ENCODE measurements at places on chromosomes 6 and 20.

- no peak for DNase-seq
Measured at GRCh38 chr6:74941424-74941823, 264.4 kb downstream of the COL12A1 start.

- peak; percentile 40 for DNase-seq
Measured at GRCh38 chr20:2653556-2654383, 1.3 kb downstream of the NOP56 start.

DNA sequence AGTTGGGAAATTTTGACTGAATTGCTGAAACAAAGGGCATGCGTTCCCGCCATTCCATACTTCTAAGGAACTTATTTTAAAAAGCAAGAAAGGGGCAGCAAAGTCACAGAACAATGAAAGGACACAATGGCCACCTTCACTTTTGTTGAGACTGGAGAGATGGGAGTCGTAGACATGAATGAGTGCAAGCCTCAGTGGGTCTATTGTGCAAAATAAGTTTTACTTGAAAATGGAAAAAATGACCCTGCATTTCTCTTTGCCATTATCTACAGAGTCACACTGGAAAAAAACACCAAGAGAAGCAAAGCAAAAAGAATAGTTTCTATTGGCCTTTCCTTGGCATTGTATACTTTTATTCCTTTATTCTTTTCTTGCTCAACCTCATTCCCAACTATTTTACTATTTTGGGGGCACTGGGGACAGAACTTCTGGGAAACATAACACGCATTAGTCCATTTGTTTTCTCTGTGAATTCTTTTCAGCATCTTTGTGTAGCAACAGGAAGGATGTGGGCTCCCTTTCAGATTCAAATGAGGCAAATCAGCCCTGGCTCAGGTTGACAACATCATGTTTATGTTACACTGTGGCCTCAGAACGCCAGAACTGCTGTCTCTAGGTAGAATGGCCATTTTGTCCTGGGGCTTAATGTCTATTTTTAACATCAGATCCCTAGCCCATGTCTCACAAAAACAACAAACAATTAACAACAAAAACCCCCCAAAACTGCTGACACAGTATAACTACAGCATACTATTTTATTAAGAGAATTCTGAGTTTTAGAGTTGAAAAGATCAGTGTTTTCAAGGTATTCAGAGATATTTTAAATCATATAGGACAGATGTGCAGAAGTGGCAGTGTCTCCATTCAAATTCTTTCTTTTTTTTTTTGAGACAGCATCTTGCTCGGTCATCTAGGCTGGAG, 122.2 kb downstream of the FYN start:
- no peak for DNase-seq

DNA sequence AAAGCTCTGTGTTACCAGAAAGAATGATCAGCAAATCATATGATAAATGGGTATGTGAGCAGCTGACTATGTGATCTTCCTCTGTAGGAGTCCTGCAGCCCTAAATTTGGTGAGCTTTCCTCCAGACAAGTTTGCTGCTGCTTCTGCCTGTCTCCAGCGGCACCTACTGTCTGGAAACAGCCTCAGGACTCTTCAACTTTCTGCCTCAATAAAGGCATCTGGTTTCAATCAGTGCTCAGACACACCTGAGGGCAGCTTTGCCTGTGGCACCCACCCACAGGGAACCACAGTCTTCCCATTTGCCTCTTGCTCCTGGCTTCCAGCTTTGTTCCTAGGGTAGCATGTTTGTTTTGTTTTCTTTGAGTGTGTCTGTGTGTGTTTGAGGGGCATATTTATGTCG, 727.9 kb upstream of the MAN1A1 start:
- no peak for DNase-seq

GRCh38 chr6:16277101-16277981, 39.0 kb downstream of the GMPR start:
- DNase-seq = peak; percentile 93

- no peak for DNase-seq
Measured at GRCh38 chr20:10171864-10172751, 46.5 kb upstream of the SNAP25 start.

- no peak for DNase-seq
Measured at GRCh38 chr6:36958775-36959554, 4.4 kb downstream of the PI16 start.

DNA sequence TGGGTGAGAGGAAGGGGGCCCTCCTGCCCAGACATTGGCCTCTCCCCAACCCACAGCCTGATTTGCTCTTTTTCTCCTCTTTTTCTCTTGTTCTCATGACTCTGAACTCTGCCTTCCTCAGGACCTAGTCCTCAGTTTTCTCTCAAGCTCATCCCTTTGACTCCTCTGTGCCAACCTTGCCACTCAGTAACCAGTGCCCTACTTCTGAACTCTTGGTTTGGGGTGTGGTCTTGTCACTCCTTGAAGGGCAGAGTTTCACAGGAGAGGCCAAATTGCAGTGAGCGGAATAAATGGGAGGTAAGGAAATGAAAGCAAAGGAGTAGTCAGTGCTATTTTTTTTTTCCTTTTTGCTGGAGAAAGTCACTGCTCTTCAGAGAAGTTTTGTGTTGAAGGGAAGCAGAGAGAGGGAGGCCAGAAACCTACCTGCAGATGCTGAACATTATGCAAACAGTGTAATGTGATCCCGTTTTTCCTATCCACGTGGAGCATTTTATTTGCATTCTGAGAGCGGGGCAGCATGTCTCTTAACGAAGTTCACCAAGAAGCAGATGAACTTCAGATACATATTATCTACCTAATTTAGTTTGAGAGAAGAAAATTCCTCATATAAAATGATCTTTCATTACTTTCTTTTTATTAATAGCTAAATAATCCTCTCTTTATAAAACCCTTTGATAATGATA, 26.9 kb downstream of the CFAP61 start:
- DNase-seq = no peak

DNA sequence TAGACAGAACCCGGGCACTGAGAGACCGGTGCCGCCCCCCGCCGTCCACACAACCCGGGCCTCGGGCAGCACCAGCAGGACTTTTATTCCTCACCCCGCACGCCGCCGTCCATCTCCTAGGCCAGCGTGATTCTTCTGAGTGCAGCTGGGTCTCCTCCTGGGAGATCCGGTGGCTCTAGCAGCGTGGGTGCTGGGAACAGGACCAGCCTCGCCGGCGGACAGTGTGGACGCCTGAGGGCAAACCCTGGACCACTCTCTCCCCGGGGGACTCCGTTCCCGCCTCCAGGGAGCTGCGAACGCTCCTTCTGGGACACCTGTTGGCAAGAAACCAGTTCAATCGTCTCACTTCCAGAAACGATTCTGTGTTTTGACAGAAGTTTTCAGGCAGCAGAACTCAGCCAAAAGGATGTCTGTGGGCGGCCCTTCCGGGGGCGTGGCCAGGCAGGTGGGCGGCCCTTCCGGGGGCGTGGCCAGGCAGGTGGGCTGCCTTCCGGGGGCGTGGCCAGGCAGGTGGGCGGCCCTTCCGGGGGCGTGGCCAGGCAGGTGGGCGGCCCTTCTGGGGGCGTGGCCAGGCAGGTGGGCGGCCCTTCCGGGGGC, 130.7 kb downstream of the DLL1 start:
- no peak for DNase-seq

DNA sequence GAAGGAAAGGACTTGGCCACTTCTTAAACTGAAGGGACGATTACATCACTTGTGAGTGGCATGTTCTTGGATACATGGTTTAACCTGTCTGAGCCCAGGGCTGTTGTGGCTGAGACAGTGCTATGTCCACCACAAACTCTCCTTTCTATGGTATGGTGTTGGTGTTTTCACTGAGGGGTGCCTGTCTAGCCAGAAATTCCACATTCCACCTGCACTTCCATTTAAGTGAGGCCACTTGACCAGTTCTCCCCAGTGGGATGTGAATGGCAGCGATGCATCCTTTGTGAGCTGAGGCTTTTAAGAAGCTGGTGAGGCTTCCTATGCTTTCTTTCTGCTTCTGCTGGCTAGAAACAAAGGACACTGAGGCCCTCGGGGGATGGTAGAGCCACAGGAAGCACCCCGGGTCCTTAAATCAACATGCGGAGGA, 151.4 kb upstream of the CHD6 start:
- DNase-seq = no peak

DNA sequence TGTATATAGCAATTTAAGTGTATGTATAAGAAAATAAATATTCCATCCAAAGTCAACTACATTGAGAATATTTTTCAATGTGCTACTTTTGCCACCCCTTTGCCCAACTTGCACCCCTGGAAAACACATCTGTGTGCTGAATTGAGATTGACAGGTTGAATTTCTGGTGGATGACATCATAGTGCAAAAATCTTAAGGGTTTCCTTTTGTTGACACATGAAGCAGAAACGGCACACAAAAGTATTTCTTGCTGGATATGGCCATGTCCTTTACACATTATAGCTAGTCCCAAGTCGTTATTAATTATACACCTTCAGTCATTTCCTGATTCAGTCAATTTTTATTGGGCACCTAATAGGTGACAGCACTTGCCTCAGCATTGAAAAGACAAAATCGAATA, 188.7 kb upstream of the FBXL4 start:
- no peak for DNase-seq

DNA sequence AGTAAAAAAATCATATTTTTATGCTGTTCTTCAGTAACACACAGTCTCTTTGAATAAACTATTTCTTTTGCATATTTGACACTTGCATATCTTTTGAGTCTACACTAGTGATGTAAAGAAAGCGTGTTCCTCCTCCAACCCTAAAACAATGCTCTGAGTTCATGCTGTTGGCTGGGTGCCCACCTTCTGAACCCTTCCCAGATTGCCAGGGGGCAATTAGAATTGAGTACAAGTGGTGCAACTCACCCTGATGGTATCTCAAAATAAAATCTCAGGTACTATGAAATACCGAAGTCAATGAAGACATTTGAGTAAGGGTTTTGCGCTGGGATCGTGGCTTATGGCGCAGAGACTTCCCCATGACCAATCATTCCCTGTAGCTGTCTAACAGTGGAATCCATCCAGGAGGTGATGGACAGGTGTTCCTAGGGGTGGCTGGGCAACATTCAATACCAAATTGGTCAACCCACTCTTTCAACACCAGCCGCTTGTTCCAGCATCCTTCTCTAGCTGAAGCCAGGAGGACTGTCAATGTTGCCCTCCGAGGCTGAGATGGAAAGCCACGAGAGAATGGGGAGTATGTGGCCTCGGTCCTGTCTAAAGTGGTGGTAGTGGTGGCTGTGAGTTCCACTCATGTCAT, 94.4 kb upstream of the ZNFX1 start:
- no peak for DNase-seq

DNA sequence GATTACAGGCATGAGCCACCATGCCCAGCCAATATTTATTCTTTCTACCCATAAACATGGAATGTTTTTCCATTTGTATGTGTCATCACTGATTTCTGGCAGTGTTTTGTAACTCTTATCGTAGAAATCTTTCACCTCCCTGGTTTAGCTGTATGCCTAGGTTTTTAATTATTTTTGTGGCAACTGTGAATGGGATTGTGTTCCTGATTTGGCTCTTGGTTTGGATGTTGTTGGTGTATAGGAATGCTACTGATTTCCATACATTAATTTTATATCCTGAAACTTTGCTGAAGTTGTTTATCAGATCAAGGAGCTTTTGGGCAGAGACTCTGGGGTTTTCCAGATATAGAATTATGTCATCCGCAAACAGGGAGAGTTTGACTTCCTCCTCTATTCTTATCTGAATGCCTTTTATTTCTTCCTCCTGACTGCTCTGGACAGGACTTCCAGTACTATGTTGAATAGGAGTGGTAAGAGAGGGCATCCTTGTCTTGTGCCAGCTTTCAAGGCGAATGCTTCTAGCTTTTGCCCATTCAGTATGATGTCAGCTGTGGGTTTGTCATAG, 198.6 kb downstream of the ZDHHC14 start:
- DNase-seq = no peak

DNA sequence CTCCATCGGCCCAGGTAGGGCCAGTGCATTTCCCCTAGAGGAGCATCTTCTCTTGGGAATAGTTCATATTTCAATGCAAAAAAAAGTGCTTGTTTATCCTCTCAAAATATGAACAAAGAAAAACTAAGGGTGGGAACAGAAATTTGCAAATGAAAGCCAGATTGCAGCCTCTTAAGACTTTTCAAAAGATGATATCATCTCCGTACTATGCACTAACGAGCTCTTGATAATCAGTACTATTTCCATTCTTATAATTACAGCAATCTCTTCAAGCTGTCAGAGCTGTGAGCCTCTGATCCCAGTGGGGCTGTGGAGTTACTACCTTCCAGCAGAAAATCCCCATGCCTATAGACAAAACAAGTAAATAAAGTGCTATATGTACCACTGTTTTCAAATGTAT, 77.1 kb downstream of the SOD2 start:
- DNase-seq = no peak

DNA sequence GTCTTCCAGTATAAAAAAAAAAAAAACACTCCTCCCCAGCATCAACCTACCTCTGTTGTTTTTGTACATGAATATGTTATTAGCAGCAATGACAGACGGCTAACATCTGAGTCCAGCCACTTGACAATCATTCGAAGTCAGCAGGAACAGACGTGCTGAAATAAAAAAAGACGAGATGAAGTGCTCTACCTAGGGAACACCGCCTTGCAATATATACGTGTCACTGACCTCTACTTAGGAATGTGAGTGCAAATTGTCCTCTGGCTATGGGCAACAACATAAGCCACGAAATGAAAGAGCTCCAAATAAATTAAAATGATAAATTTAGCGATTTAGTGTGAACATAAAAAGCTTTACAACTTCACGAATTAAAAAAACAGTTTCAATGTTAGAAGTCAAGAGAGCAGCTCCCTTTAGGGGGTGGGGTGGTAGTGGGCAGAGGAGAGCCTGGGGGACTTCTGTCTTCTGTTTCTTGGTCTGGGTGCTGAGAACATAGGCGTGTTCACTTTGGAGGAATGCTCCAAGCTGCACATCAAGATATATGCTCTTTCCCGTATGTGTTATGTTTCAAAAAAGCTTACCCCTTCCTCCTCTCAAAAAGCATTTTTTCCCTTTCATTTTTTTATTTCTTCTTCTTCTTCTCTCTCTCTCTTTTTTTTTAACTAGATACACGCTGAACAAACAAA, 23.3 kb downstream of the EDN1 start:
- no peak for DNase-seq

- no peak for DNase-seq
Measured at GRCh38 chr6:15914553-15914952, 214.3 kb upstream of the MYLIP start.
